ENCODE measurements at places on chromosomes 4 and X.

DNA sequence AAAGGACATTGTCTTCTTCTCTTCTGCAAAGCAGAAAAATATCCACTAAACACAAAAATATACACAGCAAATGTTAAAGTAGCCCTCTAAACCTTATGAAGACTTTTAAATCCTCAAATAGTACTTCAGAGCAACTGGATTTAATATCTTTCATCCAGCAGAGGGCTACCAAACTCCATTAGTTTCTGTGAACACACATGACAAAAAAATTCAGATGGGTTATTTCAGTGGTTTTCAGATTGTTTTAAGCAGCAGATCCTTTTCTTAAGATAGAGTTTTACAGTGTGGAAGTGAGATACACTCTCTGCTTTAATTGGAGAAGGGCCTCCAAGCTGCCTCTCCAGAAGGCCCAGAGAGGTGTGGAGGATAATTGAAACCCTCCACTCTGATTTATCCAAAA, 56.7 kb downstream of the ANK2 start:
- DNase-seq: no peak

GRCh38 chrX:77431227-77431626, 16.0 kb upstream of the FGF16 start:
- DNase-seq: no peak

DNA sequence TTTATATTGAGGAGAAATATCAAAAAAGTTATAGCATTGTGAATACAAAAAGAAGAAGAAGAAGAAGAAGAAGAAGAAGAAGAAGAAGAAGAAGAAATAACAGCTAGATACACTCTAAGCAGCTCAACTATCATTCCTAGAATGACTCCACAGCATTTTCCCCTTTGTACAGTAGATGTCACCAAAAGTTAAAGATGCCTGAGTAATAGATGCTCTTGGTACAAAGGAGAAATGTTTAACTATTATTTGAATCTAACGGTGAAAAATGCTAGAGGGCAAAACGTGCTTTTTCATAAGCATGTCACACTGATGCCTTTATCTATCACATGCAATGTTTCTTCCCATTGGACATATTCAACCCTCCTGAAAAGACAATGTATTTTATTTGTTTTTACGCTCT, 178.4 kb upstream of the GPRIN3 start:
- no peak for DNase-seq

DNA sequence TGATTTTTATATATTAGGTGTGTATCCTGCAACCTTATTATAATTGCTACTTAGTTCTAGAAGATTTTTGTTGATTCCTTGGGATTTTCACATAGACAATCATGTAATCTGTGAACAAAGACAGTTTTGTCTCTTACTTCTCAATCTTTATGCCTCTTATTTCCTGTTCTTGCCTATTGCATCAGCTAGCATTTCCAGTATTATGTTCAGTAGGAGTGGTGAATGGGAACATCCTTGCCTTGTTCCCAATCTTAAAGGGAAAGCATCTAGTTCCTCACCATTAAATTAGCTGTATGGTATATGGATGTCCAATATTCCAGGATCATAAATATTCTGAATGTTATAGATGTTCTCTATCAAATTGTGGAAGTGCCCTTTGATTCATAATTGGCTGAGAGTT, 41.8 kb downstream of the AWAT2 start:
- no peak for DNase-seq

GRCh38 chr4:85672116-85672515, 197.2 kb downstream of the ARHGAP24 start:
- DNase-seq: no peak

GRCh38 chr4:1711571-1712215, 426 bp downstream of the SLBP start:
- DNase-seq: no peak

DNA sequence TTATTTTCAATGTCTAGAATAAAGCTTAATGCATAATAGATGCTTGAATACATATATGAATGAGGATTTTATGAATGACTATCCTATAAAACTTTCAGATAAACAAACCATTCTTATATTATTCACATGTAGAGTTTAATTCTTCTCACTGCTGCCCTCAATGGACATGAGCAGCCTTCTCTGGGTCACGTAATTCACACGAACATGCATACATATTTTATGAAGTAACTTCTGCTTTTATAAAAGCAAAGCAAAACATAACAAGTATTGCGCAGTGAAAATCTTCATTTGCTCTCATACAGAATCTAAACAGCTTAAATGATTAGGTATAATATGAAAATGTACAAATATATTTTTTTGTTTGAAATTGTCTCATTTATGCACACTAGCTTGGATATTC, 116.7 kb downstream of the TMA16 start:
- DNase-seq: no peak

DNA sequence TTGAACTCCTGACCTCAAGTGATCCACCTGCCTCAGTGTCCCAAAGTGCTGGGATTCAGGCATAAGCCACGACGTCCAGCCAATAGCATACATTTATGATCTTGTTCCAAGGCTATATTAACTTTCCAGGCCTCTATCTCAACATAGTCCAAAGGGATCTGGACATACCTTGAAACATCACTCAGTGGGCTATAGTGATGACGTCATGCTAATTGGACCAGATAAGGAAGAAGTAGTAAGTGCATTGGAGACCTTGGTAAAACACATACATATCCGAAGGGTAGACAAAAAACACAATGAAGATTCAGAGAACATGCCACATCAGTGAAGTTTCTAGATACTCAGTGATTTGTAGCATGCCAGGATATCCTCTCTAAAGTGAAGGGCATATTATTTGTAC, 37.4 kb upstream of the USP26 start:
- DNase-seq: no peak

GRCh38 chr4:97394653-97395052, 748.6 kb downstream of the STPG2 start:
- no peak for DNase-seq

DNA sequence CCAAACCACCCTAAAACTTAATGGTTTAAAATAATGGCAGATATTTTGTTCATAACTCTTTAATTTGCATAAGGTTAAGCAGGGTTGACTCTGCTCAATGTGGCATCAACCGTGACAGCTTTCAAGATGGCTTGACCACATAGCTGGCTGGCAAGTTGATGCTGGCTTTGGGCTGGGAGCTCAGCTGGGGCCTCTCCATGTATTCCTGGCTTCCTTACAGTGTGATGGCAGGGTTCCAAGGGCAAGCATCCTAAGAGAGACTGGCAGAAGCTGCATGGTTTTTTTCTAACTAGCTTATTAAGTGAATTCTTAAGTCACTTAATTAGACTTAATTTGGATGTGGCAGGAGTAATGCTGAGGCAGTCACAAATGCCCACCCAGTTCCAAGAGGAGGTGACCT, 4.5 kb downstream of the RP2 start:
- no peak for DNase-seq

DNA sequence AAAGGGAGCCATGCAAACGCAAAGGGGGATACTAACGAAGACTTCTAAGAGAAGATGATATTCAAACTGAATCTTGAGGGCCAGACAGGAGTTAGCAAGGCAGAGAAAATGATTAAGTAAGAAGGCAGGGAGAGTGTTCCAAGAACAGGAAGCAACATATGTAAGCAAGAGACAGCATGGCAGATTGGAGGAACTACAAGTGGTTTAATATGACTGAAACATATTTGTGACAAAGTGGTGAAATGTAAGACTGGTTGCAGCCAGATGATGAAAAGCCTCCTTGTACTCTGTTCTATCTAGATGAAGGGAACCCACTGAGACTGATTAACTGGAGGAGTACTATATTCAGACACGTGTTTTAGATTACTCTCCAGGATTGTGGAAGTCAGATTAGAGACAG, 116.6 kb upstream of the DIAPH2 start:
- no peak for DNase-seq

- peak; percentile 63 for DNase-seq
Measured at GRCh38 chr4:83252782-83253405, 31.7 kb downstream of the COQ2 start.

- no peak for DNase-seq
Measured at GRCh38 chrX:154602226-154602625, 16.9 kb downstream of the CTAG1B start.

- DNase-seq: no peak
Measured at GRCh38 chr4:93710101-93710846, 118.3 kb upstream of the ATOH1 start.

DNA sequence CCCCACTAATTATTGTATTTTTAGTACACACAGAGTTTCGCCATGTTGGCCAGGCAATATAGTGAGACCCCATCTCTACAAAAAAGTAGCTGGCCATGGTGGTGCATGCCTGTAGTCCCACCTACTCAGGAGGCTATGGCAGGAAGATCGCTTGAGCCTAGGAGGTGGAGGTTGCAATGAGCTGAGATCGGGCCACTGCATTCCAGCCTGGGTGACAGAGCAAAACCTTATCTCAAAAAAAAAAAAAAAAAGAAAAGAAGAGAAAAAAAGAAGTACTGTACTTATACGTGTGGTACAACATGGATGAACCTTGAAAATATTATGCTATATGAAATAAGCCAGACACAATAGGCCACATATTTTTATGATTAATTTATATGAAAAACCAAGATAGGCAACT, 9.9 kb upstream of the WDR45 start:
- DNase-seq: no peak

DNA sequence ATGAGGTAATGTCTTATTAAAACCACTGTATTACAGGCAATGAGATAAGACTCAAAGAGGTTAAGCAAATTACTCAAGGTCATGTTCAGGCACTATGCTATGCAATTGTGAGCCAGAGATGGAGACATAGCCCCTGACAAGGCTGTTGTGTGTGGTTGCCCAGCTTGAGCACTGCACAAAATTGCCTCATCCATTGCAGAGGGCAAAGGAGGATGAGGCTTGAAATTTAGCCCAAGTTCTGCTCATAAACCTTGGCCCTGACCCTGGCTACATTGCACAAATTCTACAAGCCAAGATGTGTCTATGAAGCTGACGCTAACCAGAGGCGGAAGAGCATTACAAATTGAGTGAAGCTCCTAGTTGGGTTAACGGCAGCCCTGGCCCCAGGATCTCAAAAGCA, 65.6 kb upstream of the PGM2 start:
- no peak for DNase-seq
